ENCODE measurements at places on chromosomes 6 and 20.

- H3K27me3 ChIP-seq = no peaks in the 10 kb centered on the region
- no peak overlapping the region for H3K27ac ChIP-seq
- no peak overlapping the region for H3K4me3 ChIP-seq
- DNase-seq = peak; percentile 35
Measured at GRCh38 chr20:17511401-17511800, 19.8 kb downstream of the BFSP1 start.

GRCh38 chr6:25485821-25486534, 166.0 kb upstream of the SCGN start:
- peaks cover 7% of the 10 kb centered on the region for H3K4me1 ChIP-seq
- no peak overlapping the region for H3K27ac ChIP-seq
- DNase-seq = no peak
- no peak overlapping the region for H3K4me3 ChIP-seq

- H3K27me3 ChIP-seq = no peaks in the 10 kb centered on the region
- H3K36me3 ChIP-seq = no peaks in the 10 kb centered on the region
- no peak overlapping the region for H3K4me3 ChIP-seq
- no peak for DNase-seq
Measured at GRCh38 chr6:155872961-155873360, 417.3 kb upstream of the NOX3 start.

- no peak overlapping the region for H3K27ac ChIP-seq
- H3K36me3 ChIP-seq = no peaks in the 10 kb centered on the region
- H3K4me1 ChIP-seq = 0 out of 2 replicates have a peak, but pooled peaks cover 7% of the 10 kb centered on the region
- no peaks in the 10 kb centered on the region for H3K27me3 ChIP-seq
- no peak overlapping the region for H3K4me3 ChIP-seq
Measured at GRCh38 chr6:109024368-109024767, 70.3 kb downstream of the SESN1 start.

- DNase-seq = no peak
- no peaks in the 10 kb centered on the region for H3K27me3 ChIP-seq
- H3K4me3 ChIP-seq = no peak overlapping the region
- H3K36me3 ChIP-seq = no peaks in the 10 kb centered on the region
- H3K4me1 ChIP-seq = no peaks in the 10 kb centered on the region
Measured at GRCh38 chr6:38522322-38522721, 117.4 kb downstream of the BTBD9 start.

GRCh38 chr6:144697369-144697760, 412.2 kb downstream of the UTRN start:
- H3K4me1 ChIP-seq = no peaks in the 10 kb centered on the region
- H3K36me3 ChIP-seq = no peaks in the 10 kb centered on the region
- H3K27me3 ChIP-seq = no peaks in the 10 kb centered on the region
- no peak for DNase-seq

GRCh38 chr6:132730560-132730959, 16.7 kb upstream of the VNN1 start:
- H3K36me3 ChIP-seq = no peaks in the 10 kb centered on the region
- no peaks in the 10 kb centered on the region for H3K27me3 ChIP-seq
- no peak overlapping the region for H3K27ac ChIP-seq
- no peak overlapping the region for H3K4me3 ChIP-seq
- no peak for DNase-seq

DNA sequence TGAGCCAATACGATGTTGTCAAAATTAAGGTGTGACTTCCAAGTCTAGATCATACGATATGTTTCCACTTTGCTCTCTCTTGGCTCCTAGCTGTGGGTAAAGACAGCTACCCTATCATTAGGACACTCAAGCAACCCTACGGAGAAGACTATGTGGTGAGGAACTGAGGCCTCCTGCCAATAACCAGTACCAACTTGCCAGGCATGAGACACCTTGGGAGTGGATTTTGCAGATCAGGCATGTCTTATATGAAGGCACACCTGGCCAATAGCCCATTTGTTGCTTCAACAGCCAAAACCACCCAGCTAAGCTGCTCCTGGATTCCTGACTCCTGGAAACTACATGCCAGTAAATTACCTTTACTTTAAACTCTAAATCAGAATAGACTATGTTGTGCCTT, 863.4 kb downstream of the DHX35 start:
- no peak for DNase-seq
- H3K4me3 ChIP-seq = no peak overlapping the region
- H3K4me1 ChIP-seq = no peaks in the 10 kb centered on the region
- H3K36me3 ChIP-seq = no peaks in the 10 kb centered on the region

DNA sequence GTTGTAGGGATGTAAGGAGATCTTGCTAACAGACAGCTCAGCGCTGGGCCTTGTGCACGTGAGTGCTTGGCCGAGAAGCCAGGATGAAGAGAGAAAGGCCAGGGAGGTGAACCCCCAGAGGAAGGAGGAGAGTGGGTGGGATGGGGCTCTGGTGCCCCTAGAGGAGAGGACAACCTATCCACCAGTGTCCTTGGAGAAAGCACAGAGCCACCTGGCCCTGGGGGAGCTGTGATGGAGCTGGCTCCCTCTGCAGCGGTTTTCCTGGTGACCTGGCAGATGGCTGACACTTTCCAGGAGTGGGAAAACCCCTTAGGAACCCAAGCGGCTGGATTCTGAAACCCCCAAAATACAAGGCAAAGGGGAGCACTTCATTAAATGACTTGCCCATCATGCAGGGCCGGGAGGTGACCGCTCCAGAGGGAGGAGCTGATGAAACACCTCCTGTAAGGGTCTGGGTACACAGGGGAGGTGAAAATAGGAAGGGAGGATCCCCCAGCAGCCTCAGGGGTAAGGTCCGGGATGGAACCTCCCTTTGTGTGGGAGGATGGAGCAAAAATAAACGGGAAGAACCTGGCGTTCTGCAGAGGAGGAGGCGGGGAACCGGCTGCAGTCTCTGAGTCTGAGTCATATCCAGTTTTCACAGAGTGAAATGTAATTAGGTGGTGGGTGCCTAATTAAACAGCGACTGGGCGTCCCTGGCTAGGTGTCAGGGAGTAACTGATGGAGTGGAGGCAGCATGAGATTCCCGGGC, 80.4 kb downstream of the SULF2 start:
- no peak for DNase-seq
- H3K4me1 ChIP-seq = no peaks in the 10 kb centered on the region
- H3K4me3 ChIP-seq = no peak overlapping the region
- no peaks in the 10 kb centered on the region for H3K27me3 ChIP-seq

DNA sequence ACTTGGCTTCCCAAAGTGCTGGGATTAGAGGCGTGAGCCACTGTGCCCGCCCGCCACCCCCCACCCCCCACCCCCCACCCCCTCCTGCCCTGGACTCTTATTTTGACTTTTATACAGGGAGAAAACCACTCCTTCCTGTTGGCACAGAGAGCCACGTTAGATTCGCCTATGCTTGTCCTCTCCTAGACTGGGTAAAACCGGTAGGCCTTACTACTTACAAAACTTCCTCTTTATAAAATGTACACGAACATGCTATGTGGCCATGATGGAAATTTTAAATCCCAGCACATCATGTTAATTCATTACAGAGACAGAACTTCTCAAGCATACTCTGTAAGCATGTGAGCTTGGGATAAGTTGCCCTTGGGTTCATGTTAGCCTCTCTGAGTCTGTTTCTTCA, 124.2 kb downstream of the SLC24A3 start:
- H3K27ac ChIP-seq = no peak overlapping the region
- H3K27me3 ChIP-seq = no peaks in the 10 kb centered on the region
- H3K4me3 ChIP-seq = no peak overlapping the region

- H3K27me3 ChIP-seq = no peaks in the 10 kb centered on the region
- H3K4me3 ChIP-seq = no peak overlapping the region
- no peaks in the 10 kb centered on the region for H3K36me3 ChIP-seq
- no peak overlapping the region for H3K27ac ChIP-seq
Measured at GRCh38 chr6:80434691-80435350, 328.4 kb downstream of the BCKDHB start.

- no peak overlapping the region for H3K27ac ChIP-seq
- H3K4me1 ChIP-seq = no peaks in the 10 kb centered on the region
- no peak overlapping the region for H3K4me3 ChIP-seq
Measured at GRCh38 chr6:53139841-53140413, 8.7 kb downstream of the GCM1 start.

GRCh38 chr6:75446241-75446880, 47.2 kb downstream of the FILIP1 start:
- H3K4me3 ChIP-seq = no peak overlapping the region
- DNase-seq = peak; percentile 21
- no peaks in the 10 kb centered on the region for H3K27me3 ChIP-seq
- no peak overlapping the region for H3K27ac ChIP-seq

DNA sequence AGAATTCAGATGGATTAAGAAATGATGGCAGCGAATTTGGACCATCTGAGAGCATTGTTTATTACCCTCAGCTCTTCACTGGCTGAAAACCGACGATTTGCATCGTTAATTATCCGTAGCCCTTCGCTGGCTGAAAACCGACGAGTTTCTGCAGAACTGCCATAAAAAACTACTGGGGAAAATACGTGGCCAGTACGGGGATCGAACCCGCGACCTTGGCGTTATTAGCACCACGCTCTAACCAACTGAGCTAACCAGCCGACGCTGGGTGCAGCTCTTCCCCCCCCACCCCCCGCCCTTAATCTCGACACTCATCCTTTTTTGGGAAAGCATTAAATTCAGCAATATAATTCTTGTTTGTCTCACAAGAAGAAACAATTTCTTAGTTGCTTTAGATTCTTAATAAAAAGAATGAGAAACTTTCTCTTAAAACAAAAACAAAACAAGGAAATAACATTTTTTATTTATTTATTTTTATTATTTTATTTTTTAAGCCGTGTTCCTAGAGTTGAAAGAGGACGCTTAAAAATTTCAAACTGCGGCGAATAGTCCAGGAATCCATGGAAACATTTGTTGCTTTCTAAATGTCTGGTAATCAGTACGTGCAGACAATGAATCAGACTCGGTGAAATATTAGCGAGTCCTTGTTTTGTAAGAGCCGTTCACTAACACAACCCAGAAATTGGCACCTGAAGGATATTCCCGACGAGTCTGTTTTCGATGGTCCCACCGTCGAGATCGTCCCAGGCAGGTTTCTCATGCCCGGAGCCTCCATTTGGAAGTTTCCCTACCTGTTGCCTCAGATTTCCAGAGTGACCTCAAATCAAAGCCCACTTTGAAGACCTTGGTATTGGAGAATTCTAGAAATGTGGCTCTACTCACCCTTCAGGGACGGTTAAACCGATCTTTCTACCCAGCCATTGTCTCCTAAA, 27.8 kb downstream of the PRSS16 start:
- no peak for DNase-seq
- no peaks in the 10 kb centered on the region for H3K4me1 ChIP-seq
- no peak overlapping the region for H3K4me3 ChIP-seq

DNA sequence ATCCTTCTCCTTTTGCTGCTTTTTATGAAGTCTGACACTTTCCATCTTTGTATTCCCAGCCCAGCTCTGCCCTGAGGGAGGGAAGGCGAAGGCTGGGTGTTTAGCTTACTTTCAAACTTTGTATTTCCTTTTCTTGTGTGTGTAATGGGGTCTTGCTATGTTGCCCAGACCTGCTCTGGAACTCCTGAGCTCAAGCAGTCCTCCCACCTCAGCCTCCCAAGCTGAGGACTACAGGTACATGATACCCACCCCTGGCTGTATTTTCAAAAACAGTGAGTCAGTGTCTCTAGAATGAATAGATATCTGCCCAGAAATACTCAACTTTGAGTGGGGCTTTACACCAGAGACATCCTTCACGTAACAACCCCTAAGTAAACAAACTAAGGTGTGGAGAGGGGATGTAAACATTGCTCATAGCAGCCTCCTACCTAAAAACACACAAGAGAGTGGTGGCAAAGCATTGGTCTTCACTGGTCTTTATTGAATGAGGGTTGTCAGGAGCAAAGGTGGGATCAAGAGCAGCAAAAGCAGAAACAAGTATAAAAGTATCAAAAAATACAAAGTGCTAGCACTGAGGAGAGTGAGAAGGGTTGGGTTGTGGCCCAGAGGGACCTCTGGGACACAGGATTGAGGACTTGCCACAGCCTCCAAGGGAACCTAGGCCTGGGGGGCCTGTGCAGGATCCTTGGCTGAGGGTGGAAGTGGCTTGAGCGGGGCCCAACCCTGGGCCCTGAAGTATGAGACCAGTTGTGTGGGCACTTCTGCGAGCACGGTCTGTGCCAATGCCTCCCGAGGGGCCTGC, 10.2 kb downstream of the SPAG4 start:
- H3K27me3 ChIP-seq = no peaks in the 10 kb centered on the region
- DNase-seq = no peak
- no peak overlapping the region for H3K27ac ChIP-seq
- no peaks in the 10 kb centered on the region for H3K36me3 ChIP-seq

DNA sequence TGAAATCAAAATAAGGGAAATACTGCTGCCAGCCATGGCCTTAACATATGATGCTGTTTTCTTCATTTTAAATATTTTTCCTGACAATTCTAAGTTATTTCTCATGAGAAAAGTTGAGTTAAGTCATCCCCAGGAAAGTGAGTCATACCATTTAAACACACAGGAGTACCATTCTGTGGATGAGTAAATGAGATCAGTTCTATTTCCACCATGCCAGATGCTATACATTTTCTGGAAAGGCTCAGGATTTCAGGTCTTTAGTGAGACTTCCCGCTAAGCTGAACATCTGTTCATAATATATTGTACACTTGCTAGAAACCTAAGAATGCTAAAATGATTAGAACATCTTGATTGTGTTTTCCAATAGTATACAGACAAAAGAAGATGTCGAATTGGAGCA, 256.2 kb upstream of the MANEA start:
- no peak overlapping the region for H3K27ac ChIP-seq
- no peak for DNase-seq
- H3K36me3 ChIP-seq = no peaks in the 10 kb centered on the region
- H3K4me3 ChIP-seq = no peak overlapping the region
- H3K27me3 ChIP-seq = no peaks in the 10 kb centered on the region

- H3K36me3 ChIP-seq = no peaks in the 10 kb centered on the region
- H3K27ac ChIP-seq = no peak overlapping the region
- no peak overlapping the region for H3K4me3 ChIP-seq
- no peak for DNase-seq
- no peaks in the 10 kb centered on the region for H3K27me3 ChIP-seq
Measured at GRCh38 chr6:51743999-51744398, 343.4 kb downstream of the PKHD1 start.

DNA sequence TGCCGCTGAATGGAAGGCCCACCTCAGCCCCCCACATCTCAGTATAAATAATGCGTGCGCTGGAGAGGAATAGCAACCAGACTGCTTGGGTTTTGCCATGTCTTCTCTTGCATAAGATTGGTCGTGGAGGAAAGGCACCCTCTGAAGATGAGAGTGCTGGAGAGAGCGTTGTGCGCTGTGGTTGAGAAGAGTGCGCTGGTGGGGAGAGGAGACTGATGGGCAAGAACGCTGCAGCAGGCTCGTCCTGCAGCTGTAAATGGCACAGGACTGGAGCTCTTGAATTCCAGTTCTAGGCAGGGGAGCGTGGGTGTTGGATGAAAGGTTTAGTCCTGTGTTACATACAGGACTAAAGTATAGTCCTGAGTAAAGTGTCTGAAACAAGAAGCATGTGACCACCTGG, 51.5 kb downstream of the RPRD1B start:
- H3K36me3 ChIP-seq = peaks cover 3% of the 10 kb centered on the region
- H3K27me3 ChIP-seq = no peaks in the 10 kb centered on the region
- no peak overlapping the region for H3K27ac ChIP-seq
- no peak overlapping the region for H3K4me3 ChIP-seq
- H3K4me1 ChIP-seq = no peaks in the 10 kb centered on the region

Data from MM.1S (cell line).